ENCODE measurements at places on chromosomes 11 and 22.

- DNase-seq: no peak
These were observed 20.1 kb upstream of the NECTIN1 start for GRCh38 chr11:119749006-119749565.

GRCh38 chr11:71255323-71255722, 2.9 kb upstream of the SHANK2 start:
- peak; percentile 53 for DNase-seq

- no peak for DNase-seq
These were observed 66.2 kb downstream of the MICAL3 start for GRCh38 chr22:17958166-17958565.

- DNase-seq: no peak
These were observed 175.0 kb upstream of the BDNF start for GRCh38 chr11:27874998-27875830.

DNA sequence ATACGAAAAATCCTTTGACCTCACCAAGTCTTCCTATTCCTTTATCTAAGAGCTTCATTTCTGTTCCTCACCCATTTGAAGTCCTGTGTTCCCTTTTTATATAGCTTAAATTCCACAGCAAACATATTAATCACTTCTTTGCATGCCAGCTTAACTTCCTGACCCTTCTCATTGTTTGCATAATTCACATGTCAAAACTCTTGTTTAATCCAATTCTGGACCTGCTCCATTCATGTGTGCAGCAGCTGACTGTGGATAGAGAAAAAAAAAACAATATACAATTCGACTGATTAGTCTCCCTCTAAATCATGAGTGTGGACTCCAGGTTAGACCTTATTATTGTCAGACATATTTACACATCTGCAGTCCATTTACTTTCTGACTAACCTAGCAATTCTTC, 991.2 kb upstream of the TENM4 start:
- DNase-seq: no peak

DNA sequence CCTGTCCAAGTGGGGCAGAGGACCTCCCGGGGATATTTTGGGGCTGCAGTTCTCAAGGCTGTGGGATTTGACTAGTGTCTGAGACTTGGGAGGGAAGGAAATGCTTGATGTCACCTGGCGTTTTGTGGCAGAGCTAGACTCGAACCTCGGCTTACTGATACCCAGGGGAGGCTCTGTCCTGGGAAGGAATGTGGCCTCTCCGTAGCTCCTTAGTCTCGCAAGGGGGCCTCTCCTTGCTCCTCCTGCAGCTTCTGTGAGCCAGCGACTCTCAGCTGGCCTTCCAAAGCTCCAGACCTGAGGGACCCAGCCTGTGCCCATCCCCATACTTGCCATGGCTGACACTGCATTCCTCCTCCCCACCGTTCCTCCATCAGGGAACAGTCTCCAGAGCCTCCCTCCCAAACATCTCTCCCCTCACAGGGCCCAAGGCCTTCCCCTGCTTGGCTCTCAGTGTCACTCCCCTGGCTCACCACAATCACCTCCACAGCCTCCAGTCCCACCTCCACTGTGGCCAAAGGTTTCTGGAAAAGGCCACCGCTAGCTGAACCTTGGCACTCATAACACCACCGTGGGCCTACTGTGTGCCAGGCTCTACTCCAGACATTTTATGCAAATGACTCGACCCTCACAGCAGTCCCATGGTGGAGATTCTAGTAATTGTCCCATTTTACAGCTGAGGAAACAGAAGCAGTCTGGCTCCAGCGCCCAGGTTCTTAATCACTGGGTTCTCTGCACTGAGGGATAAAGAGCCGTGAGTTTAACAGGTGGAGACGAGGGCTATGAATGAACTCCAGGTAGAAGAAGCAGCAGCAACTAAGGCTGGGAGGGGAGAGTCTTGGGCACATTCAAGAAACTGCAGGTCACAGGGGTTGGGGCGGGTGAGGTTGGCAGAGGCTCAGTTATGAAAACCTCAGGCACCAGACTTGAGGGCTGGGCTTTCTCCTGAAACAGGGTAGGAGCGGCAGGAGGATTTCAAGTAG, 12.1 kb downstream of the P2RY2 start:
- DNase-seq: peak; percentile 3

DNA sequence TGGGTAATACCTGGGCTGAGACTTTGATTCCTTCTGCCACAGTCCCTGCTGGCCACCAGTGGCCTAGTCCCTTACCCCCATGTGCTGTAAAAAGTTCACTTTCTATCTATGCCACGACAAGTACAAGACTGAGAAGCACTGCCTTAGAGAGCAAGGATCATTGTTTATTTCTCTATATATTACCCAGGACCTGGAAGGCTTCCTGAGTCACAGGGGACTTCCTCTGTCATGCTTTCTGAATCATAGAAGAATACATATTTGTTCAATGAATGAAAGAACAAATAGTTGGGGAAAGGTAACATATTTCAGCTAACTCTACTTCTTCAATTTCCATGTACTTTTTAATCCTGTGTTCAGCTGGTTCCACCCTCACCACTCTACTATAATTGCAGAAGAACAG, 5.5 kb upstream of the SYT9 start:
- DNase-seq: no peak

DNA sequence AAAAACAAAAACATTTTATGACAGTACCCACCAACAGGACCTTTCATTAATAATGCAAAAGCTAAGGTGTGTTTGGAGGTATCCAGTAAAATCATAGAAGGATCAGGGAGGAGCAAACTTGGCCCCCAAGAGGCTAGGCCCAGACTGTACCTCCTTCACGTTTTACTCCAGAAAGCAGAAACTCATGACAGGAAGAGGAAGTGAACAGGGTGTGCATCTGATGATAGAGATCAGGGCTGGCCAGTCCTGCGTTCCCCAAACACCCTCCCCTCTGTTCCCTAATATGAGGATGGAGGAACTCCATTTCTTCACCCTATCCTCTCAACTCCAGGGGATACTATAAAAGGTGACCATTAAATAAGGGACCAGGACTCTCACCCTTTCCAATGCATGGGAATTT, 10.2 kb upstream of the MS4A12 start:
- DNase-seq: no peak

GRCh38 chr11:43969543-43969942, 27.1 kb downstream of the C11orf96 start:
- DNase-seq: no peak

GRCh38 chr11:65541093-65541982, 16.5 kb downstream of the SCYL1 start:
- DNase-seq: no peak

- DNase-seq: peak; percentile 58
These were observed at the start of gene MMP11 for GRCh38 chr22:23772649-23773473. MMP11 (plus strand) TSS chr22:23772849; CDS start chr22:23772871, 22 bp downstream.

DNA sequence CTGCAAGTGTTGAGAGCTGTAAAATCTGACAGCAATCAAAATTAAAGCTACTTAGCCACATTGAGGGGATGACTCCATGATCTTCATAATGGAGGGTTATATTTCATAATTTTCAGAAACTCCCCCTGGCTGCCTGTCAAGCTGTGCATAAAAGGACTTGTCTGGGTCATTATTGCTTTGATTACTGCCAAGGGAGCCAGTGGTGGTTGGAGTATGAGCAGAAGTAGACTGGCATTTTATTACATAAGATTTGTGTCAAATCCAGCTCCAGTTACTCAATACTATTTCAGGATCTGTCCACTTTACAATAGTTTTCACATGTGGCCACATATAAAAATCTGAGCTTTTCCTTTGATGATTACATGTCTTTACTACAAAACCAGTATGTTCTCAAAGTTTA, 108.9 kb upstream of the SLC5A12 start:
- DNase-seq: no peak

GRCh38 chr11:70090961-70091381, 12.9 kb downstream of the ANO1 start:
- DNase-seq: peak; percentile 92

DNA sequence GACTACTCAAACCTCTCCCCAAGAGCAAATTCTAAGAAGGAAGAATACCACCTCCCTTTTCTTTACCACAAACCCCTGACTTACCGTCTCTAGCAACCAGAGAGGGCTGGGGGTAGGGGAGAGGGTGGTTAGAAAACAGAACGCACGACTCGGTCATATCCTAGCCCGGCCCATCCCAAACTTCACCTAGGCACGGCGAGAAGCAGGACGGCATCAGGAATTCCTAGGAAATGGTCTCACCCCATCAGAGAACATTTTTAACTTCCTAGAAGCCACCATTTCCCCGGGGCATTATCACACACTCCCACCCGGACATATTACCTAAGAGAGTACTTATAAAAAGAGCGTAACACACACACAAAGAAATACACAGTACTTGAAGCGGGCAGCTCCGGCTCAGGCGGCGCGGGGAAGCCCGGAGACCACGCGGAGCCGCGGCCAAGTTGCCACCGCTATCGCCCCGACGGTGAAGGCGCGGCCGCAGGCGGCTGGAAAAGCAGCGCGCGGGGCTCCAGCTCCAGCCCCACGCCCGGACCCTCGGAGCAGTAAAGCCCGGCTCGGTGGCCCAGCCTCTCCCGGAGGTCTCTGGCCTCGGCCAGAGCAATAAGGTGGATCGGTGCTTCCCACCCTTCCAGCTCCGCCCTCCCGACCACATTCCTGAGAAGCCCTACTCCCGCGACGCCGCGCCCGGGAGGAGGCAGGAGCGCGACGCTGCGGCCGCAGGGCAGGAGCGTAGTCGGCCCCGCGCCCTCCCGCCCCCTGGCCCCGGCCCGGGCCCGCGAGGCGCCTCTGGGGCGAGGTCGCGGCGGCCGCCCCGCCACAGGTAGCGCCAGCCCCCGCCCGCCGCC, 878 bp downstream of the RRAS2 start:
- peak; percentile 79 for DNase-seq

- DNase-seq: no peak
These were observed 34.2 kb downstream of the MRGPRD start for GRCh38 chr11:68946416-68947090.

GRCh38 chr11:43681401-43681942, 934 bp downstream of the HSD17B12 start:
- no peak for DNase-seq

DNA sequence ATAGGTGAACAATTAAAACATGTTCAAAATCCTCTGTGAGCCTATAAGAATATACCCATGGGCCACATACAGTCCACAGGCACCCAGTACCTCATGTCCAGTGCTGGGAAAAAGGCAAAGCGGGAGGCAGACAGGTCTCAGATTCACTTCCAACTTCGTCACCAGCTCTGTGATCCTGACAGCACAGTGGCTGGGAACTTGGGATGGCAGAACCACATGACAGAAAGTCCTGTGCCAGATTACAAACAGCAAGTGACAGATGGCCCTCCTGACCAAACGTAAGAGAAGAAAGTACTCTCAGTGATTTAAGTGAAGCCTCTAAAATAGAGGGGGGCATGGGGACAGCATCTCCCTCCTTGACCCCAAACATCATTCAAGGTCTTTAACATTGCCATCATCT, 5.8 kb downstream of the SLC1A2 start:
- no peak for DNase-seq

- DNase-seq: no peak
These were observed 92.5 kb upstream of the CHRM4 start for GRCh38 chr11:46484101-46484500.

DNA sequence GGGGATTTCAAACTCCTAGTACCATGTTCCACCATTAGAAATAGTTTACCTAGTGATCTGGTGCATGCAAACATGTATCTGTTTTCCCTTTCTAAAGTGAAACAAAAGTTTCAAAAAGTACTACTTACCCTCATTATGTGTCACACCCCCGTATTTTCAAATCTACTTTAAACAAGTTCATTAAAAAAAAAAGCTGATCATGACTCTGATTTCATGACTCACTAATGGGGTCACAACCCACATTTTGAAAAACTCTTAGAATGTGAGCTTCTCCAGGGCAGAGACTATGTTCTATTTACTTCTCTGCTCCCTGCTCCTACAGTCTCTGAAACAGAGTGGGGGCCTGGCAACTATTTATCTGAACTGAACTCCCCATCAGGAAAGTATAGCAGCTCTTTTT, 18.2 kb downstream of the CHRM1 start:
- no peak for DNase-seq

GRCh38 chr11:96465512-96465911, 75.7 kb downstream of the JRKL start:
- DNase-seq: peak; percentile 20

- DNase-seq: no peak
These were observed 29.1 kb downstream of the VPS37C start for GRCh38 chr11:61131998-61132555.

DNA sequence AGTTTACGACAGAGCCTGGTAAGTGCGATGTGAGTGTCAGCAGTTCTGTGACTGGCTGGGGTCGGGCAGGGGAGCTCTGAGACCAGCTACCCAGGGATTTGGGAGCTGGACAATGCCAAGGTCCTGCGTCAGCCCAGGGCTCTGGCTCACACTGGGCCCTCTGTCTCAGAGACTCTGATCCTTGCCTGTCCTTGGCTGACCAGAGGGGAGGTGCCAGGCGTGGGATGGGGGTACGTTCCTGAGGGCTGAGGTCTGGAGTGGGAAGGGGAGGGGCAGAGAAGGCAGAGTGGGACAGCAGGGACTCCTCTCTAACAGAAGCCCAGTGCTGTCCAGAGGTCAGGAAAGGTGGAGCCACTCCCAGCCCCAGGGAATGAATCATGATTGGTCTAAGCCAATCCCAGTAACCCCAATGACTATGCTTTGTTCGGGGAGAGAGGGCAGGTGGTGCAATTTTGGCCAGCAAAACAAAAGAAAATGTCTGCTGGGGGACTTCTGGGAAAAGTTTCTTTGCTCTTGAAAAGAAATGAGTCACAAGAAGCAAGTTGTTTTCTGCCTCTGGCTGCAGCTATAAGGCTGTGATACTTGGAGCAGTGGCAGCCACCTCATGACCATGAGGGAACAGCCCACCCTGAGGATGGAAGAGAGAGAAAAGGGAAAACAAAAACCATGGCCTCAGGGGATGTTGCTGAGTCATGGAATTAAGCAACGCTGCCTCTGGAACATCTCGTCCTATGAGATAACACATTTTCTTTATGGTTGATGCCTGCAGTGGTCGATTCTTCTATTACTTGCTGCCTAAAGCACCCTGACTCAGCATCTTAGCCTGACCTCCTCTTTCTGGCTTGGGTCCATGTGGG, 108.3 kb downstream of the CHST1 start:
- no peak for DNase-seq

DNA sequence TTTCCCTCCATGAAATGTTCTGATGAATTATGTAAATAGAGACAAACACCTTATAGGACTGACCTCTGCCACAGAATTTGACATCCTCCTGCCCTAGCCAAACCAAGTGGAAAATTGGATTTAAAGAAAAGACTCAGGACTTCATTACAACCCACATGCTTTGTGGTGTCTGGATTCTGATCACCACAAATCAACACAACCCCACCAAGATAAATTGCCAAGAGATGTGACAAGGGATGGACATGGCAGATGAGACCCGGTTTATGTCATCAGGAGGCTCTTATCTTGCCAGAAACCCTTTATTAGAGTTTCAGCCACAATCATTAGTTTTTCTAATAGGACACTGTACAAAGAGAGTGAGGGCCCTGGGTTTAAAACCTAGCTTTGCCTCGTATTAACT, 57.9 kb upstream of the SLC6A5 start:
- DNase-seq: no peak
